Activated T-cell treated with anti-CD3 and anti-CD28 coated beads for 4 hours (primary cell): ENCODE measurements at places on chromosomes 4 and X.

DNA sequence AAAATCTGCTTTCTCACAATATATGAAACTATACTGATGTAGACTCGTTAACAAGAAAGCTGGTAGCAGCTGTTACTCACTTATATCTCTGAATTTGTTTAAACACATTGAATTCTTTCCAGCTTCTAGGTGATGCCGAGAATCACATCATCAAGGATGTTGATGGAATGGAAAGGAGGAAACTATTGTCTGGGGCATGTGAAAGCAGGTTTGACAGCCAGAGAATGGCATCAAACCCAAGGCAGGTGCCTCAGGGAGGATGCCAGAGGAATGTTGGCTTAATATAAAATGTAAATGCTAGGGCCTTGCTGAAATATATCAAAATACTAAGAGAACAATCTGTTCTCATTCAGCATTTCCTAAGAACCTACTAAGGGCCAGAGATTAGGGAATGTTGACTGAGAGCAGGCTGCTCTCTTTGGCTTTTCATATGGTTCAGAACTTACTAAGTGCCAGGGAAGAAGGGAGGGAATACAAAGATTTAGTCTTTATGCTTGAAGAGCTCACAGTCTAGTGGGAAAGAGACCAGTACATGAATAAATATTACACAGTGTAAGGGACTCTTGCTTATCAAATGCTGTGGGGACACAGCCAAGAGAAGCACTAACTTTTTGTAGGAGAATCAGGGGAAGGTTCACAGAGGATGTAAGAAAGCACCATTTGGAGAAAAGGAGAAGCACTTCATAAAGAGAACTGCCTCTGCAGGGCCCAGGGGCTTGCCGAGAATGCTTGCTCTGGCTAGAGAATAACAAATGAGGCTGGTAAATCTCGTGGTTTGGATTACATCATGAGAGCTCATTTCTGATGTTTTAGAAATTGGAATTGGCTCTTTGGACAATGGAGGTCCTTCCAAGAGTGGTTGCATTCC lies 14.7 kb downstream of the SLIT2 start:
- no peak for DNase-seq

DNA sequence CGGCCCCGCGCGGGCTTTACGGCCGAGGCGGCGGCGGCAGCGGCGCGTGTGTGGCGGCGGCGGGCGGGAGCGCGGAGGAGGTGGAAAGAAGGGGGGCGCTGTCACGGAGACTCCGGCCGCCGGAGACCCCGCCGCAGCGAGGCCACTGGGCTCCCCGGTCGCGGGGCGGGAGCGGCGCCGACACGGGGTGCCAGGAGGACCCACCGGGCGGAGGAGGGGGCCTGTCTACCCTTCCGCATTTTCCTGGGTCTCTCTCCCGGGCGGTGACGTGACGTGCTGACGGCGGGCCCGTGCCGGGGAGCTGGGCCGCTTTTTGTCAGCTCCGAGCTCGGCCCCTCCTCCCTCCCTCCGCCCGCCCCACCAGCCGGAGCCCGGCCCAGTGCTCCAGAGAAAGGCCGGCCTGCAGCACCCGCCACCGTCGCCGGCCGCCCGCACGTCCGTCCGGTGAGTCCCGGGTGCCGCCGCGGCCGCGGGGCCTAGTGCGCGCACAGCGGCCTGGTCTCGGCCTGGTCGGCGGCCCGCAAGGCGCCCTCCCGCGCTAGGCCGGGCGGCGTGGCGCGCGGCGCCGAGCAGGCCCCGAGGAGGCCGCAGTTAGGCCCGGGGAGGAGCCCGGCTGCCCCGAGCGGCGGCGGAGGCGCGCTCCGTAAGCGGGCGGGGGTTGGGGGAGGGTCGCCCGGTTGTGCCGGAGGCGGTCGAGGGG lies at the start of gene ZFX:
Gene ZFX, plus strand, starts transcription at position 379 of the 700 bp plus-strand sequence. CDS start 23,014 bp downstream, outside the sequence.
- DNase-seq = peak; percentile 41

DNA sequence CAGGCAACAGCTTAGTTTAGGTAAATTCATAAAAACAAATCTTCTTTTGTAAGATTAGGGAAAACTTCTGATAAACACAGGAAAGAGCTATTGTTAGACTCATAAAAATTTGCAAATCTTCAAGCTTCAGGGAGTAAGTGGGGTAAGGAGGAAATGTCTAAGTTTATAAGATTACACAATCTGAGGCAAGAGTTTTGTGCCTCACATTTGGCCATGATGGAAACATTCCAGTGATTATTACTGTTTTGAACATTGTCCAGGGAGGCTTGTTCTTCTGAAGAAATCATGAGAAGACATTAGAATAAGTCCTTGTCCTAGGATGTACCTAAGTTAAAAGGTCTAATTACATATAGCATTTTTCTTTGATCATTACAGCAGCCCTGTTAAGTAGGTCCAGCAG lies 72.8 kb downstream of the MAOB start:
- no peak for DNase-seq

- DNase-seq = no peak
Observed at GRCh38 chrX:68901519-68901918, 72.7 kb downstream of the EFNB1 start.

DNA sequence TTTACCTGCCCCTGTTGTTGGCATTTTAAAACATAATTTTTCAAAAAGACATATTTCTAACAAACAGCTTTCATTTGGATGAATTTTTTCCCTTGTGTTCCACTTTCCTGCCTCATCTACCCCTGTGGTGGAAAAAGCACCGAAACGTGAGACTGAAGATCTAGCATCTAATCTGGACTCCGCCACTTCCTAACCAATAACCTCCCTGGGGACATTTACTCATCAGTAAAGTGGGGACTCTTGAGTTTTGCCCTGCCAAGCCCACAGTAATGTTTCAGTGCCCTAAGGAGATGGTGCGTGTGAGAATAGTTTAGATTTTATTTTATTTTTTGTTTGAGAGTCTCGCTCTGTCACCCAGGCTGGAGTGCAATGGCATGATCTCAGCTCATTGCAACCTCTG lies 56.7 kb downstream of the ADGRG2 start:
- DNase-seq = no peak

GRCh38 chr4:56803471-56803870 lies 18.0 kb downstream of the SPINK2 start:
- DNase-seq = no peak

- DNase-seq = no peak
Observed at GRCh38 chrX:112081781-112082652, 559 bp downstream of the TRPC5 start.

DNA sequence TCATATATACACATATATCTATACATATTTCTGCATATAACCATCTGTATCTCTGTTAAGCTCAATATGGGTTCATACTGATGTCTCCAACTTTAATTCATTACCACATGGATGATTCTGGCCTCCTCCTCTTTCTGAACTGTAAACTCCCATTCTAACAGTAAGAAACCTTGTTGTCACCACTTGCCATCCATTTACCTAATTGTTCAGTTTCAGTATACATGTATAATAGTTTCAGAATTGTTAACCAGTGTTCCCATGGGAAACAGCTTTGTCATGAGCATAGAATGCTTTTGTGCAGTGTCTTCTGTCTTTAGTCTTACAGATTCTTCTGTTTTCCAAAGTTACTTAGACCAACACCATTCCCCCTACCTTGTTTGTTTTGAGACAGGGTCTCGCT lies 35.9 kb downstream of the SLC9A6 start:
- DNase-seq = no peak

DNA sequence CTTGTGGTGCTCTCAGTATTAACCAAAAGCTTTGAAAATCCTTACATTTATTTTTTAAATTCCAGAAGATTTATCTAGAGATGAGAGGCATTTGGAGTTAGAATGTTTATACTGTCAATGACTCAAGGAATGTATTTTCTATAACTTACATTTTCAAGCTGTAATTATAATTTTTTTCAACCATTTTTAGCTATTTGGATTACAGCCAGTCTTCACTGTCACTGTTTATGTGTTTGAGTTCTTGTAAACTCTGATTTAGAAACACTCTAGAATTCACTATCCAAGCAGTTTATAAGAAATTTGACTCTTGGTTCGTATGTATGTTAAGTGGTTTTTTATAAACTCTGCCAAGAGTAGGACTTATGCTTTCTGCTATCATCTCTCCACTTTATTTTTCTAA lies 36.7 kb upstream of the GUCY1A1 start:
- no peak for DNase-seq

- DNase-seq = no peak
Observed at GRCh38 chrX:71493111-71493613, 39.7 kb upstream of the OGT start.

DNA sequence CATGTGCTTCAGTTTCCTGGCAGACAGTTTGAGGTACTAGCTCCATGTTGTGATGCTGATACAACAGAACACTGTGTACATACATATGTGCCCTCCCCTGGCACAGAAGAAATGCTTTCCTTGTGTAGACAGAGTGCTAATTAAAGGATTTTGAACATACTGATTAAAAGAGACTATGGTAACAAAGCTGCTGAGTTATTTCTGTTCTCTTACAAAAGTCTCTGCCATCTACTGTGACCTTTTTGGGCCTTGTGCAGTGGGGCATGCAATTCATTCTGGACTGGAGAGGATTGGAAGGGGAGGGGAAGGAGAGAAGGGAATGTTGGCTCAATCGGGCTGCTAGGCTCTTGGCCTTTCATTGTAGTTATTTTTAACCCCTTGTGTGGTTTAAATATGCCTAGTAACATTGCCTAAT lies 6.0 kb downstream of the PDLIM5 start:
- no peak for DNase-seq

GRCh38 chr4:168888715-168889215 lies 121.3 kb downstream of the CBR4 start:
- no peak for DNase-seq

GRCh38 chr4:18103876-18104605 lies 82.5 kb upstream of the LCORL start:
- no peak for DNase-seq

DNA sequence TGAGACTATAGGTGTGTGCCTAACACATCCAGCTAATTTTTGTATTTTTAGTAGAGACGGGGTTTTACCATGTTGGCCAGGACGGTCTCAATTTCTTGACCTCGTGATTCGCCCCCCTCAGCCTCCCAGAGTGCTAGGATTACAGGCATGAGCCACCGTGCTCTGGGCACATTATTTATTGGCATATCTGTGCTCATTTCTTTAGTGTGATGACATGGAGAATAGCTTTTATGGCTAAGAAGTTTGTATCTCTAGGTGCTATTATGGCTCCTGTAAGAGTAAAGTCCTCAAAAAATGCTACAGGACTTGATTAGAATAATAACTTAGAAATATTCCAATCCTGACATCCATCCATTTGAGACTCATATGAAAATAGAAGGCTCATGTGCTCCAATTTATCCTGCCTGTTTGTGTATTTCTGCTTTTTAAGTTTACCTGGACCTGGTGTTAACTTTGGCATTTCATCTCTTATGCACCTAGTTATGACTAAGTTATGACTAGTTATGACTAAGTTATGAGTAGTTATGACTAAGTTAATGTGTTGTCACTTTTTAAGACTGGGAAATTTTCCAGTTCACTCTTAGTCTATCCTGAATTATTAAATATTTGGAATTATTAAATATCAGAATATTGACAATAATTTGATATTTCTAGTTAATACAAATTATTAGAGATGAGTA lies 36.4 kb upstream of the UNC5C start:
- DNase-seq = no peak

- no peak for DNase-seq
Observed at GRCh38 chrX:53031380-53031779, 17.2 kb upstream of the GPR173 start.

- no peak for DNase-seq
Observed at GRCh38 chr4:69974631-69975030, 9.1 kb upstream of the CSN2 start.

DNA sequence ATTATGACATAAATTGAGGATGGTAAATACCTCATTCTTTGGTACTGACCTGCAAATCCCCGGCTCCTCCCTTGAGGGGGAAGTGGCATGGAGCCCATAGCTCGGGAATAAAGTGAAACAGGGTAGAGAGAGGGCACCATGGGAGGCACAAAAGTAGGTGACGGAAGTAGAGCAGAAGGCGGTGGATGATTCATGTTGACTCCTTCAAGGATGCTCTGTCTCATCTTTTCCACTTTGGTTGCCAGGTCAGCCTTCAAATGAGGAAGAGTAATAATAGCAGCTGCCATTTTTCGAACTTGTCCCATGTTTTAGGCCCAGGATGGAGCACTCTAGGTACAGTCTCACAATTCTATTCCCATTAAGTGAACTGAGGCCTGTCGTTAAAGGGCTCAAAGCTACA lies 41.4 kb upstream of the PHF8 start:
- no peak for DNase-seq

GRCh38 chr4:29058531-29058930 lies 1661.6 kb upstream of the PCDH7 start:
- DNase-seq = no peak

DNA sequence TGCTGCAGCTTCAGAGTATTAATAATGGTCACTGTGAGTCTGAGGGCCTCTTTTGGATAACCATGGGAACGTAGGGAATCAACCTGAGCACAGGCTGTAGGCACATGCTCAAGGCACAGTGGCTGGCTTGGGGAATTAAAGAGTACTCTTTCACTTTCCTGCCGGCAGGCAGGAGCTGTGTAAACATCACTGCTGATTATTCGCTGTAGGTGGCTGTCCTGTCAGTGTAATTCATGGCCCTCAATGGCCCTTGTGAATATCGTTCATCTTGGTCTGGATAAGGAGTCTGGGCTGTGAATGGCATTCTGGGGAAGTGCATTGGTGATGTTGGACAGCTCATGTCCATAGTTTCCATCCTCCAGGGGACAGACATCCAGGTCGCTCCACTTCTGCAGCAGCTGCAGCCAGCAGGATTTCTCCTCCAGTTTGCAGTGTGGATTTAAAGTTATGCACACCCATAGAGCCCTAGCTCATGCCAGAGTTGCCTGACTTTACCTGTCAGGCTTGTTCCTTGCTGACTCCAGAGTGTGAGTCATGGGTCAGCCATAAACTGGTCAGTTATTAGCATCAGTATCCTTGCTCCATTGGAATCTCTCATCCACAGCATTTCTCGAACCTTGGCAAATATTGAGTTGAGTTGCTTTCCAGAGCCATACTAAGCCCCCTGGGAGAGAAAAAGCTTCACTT lies 43.0 kb downstream of the C4orf33 start:
- DNase-seq = no peak

DNA sequence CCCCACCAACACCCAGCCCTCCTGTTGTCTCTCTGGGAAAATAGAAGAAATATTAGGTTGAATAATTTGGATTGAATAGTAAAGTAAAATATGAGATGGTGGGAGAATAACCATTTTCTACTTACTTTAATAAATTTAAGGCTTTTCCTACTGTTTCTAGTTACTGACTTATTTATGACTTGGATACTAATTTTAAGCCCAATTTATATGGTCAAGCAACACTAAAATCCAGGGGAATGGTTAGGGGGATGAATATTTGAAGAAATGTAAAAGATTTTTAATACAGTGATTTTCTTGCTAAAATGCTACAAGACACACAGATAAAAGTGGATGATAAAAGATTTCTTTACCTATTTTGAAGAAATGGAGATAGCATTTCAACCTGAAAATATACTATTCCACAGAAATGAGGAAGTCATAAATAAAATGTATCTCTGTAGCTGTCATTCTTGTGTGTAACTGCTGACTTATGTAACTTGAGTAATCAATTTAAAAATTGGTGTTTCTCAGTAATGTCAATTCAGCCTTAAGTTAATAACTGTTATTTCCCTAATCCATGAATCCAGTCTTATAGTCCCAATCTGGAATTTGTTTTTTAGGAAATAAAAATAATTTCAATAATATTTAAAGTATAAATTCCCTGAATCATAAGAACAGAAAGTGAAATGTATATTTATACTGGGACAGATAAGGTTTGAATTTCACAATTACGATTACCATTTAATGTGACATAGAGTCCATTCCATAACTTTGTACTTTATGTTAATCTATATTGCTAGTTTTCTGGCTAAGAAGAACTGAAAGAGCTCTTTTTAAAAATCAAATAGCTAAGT lies 24.3 kb upstream of the IL2 start:
- DNase-seq = no peak

GRCh38 chrX:129791961-129792570 lies 12.3 kb downstream of the SASH3 start:
- no peak for DNase-seq

GRCh38 chrX:71514367-71515037 lies 18.4 kb upstream of the OGT start:
- DNase-seq = no peak
